ENCODE measurements at places on chromosomes 5 and 9.

- no peak overlapping the region for H3K27ac ChIP-seq
- H3K4me3 ChIP-seq, result no peak overlapping the region
- H3K4me1 ChIP-seq, result no peaks in the 10 kb centered on the region
- no peak for DNase-seq
- H3K27me3 ChIP-seq, result no peaks in the 10 kb centered on the region
- H3K36me3 ChIP-seq, result no peaks in the 10 kb centered on the region
Observed at GRCh38 chr5:159864885-159865691, 51.2 kb upstream of the ADRA1B start.

- peaks cover 19% of the 10 kb centered on the region for H3K27me3 ChIP-seq
- H3K27ac ChIP-seq, result no peak overlapping the region
- no peak overlapping the region for H3K4me3 ChIP-seq
- DNase-seq, result no peak
- peaks cover 17% of the 10 kb centered on the region for H3K4me1 ChIP-seq
Observed at GRCh38 chr5:6493681-6494454, 45.2 kb downstream of the UBE2QL1 start.

DNA sequence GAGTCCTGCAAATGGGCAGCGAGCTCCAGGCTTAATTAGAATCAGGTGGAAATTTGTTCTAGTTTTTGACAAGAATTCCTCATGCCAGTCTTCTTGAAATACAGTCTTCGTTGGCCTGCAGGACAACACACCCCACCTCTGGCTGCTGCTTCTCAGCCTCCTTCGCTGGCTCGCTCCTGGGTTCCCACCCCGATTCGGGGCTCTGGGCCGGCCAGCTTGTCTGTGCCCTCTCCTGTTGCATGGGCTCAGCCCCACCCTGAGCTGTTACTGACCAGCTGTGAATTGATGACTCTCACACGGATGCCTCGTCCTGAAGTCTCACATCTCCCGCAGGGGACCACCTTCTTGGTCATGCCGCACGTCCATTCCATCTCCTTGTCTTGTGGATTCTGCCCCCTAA lies 21.0 kb downstream of the PSD2 start:
- H3K4me1 ChIP-seq, result peaks cover 4% of the 10 kb centered on the region
- peak; percentile 13 for DNase-seq
- no peak overlapping the region for H3K27ac ChIP-seq
- no peaks in the 10 kb centered on the region for H3K36me3 ChIP-seq
- no peak overlapping the region for H3K4me3 ChIP-seq

GRCh38 chr5:134902071-134902801 lies 2.7 kb upstream of the PCBD2 start:
- H3K4me1 ChIP-seq, result peaks cover 7% of the 10 kb centered on the region
- no peak for DNase-seq
- H3K36me3 ChIP-seq, result peaks cover 3% of the 10 kb centered on the region
- no peaks in the 10 kb centered on the region for H3K27me3 ChIP-seq
- no peak overlapping the region for H3K27ac ChIP-seq

- peaks cover 18% of the 10 kb centered on the region for H3K36me3 ChIP-seq
- no peaks in the 10 kb centered on the region for H3K4me1 ChIP-seq
- no peak overlapping the region for H3K4me3 ChIP-seq
Observed at GRCh38 chr5:61910771-61911170, 395.2 kb upstream of the KIF2A start.

- no peak overlapping the region for H3K4me3 ChIP-seq
- DNase-seq, result no peak
- H3K27ac ChIP-seq, result peak overlapping the region; percentile 81
- H3K27me3 ChIP-seq, result no peaks in the 10 kb centered on the region
- peaks cover 17% of the 10 kb centered on the region for H3K4me1 ChIP-seq
Observed at GRCh38 chr9:37446401-37446800, 18.8 kb downstream of the ZBTB5 start.

- no peaks in the 10 kb centered on the region for H3K27me3 ChIP-seq
- no peak for DNase-seq
- no peaks in the 10 kb centered on the region for H3K36me3 ChIP-seq
Observed at GRCh38 chr9:84829471-84829870, 159.9 kb downstream of the NTRK2 start.

- H3K27me3 ChIP-seq, result no peaks in the 10 kb centered on the region
- no peak overlapping the region for H3K27ac ChIP-seq
- no peak for DNase-seq
- no peaks in the 10 kb centered on the region for H3K36me3 ChIP-seq
- H3K4me3 ChIP-seq, result no peak overlapping the region
Observed at GRCh38 chr9:119761812-119762211, 392.6 kb upstream of the BRINP1 start.

GRCh38 chr5:112711436-112711835 lies 26.2 kb upstream of the APC start:
- H3K4me1 ChIP-seq, result peaks cover 41% of the 10 kb centered on the region
- no peaks in the 10 kb centered on the region for H3K36me3 ChIP-seq
- no peaks in the 10 kb centered on the region for H3K27me3 ChIP-seq
- H3K4me3 ChIP-seq, result no peak overlapping the region

- H3K4me3 ChIP-seq, result peak overlapping the region; percentile 5
- H3K36me3 ChIP-seq, result no peaks in the 10 kb centered on the region
- no peak for DNase-seq
- no peak overlapping the region for H3K27ac ChIP-seq
Observed at GRCh38 chr9:81112627-81113452, 576.5 kb downstream of the TLE1 start.

DNA sequence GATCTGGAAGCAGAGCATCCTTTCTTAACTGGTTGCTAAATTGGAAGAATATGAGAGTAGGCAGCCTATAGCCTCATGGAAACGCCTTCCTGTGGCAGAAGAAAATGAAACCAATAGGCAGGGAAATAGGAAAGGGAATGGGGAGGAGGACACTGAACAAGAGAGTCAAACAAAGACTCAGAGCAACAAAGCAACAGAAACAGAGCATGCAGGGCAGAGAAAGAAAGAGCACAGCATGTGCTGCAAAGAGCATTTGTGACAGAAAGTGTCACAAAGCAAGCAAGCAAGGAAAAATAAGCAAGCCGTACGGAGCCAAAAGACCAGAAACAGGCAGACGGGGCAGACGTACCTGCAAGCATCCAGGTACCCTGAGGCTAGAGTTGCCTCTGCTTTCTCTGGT lies 123.1 kb downstream of the RAPGEF6 start:
- no peak for DNase-seq
- peaks cover 9% of the 10 kb centered on the region for H3K36me3 ChIP-seq

- no peaks in the 10 kb centered on the region for H3K36me3 ChIP-seq
- no peaks in the 10 kb centered on the region for H3K27me3 ChIP-seq
- H3K27ac ChIP-seq, result peak overlapping the region; percentile 27
- no peak for DNase-seq
Observed at GRCh38 chr5:90131383-90132133, 278.0 kb downstream of the CETN3 start.

DNA sequence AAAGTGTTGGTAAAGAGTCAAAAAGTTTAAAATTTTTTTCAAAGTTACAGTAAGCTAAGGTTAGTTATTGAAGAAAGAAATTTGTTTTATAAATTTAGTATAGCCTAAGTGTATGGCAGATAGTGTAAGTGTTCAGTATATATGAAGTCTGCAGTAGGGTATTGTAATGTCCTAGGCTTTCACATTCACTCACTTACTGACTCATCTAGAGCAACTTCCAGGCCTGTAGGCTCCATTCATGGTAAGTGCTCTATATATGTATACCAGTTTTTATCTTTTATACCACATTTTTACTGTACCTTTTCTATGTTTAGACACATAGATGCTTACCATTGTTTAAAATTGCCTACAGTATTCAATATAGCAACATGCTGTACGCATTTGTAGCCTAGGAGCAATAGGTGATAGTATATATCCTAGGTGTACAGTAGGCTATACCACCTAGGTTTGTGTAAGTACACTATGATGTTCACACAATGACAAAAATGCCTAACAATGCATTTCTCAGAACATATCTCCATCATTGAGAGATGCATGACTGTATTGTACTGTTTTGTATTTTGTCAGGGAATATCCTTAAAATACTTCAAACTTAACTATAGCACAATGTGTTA lies 38.5 kb downstream of the CYSTM1 start:
- no peaks in the 10 kb centered on the region for H3K36me3 ChIP-seq
- no peak for DNase-seq
- H3K4me3 ChIP-seq, result no peak overlapping the region
- H3K4me1 ChIP-seq, result peaks cover 7% of the 10 kb centered on the region
- H3K27me3 ChIP-seq, result no peaks in the 10 kb centered on the region

- H3K27ac ChIP-seq, result no peak overlapping the region
- peaks cover 26% of the 10 kb centered on the region for H3K4me1 ChIP-seq
- peak overlapping the region; percentile 29 for H3K4me3 ChIP-seq
- H3K27me3 ChIP-seq, result peaks cover 29% of the 10 kb centered on the region
- peak; percentile 14 for DNase-seq
Observed at GRCh38 chr9:124780060-124780756, 3.3 kb downstream of the OLFML2A start.

GRCh38 chr9:115118879-115119218 lies 892 bp upstream of the TNC start:
- H3K4me1 ChIP-seq, result peaks cover 42% of the 10 kb centered on the region
- no peak overlapping the region for H3K27ac ChIP-seq
- peaks cover 86% of the 10 kb centered on the region for H3K27me3 ChIP-seq
- DNase-seq, result no peak
- no peaks in the 10 kb centered on the region for H3K36me3 ChIP-seq

Measured in WTC11 (cell line).